Stimulated activated CD4-positive, alpha-beta T cell treated with anti-CD3 and anti-CD28 coated beads, Interleukin-12 subunit alpha, Interleukin-12 subunit beta, amount 100 ng/mL, for 4 hours (primary cell): ENCODE measurements at places on chromosomes 2 and 18.

DNA sequence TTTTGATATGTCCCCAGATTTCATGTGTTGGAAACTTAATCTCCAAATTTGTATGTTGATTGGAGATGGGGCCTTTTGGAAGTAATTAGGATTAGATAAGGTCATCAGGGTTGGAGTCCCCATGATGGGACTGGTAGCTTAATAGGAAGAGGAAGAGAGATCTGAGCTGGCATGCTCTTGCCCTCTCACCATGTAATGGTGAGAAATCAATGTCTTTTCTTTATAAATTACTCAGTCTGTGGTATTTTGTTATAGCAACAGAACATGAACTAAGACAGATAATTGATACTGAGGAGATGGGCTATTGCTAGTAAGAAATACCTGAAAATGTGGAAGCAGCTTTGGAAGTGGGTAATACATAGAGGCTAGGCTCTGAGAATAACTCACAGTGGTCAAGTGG is 48.0 kb downstream of the CDC42EP3 start:
- no peak for DNase-seq

DNA sequence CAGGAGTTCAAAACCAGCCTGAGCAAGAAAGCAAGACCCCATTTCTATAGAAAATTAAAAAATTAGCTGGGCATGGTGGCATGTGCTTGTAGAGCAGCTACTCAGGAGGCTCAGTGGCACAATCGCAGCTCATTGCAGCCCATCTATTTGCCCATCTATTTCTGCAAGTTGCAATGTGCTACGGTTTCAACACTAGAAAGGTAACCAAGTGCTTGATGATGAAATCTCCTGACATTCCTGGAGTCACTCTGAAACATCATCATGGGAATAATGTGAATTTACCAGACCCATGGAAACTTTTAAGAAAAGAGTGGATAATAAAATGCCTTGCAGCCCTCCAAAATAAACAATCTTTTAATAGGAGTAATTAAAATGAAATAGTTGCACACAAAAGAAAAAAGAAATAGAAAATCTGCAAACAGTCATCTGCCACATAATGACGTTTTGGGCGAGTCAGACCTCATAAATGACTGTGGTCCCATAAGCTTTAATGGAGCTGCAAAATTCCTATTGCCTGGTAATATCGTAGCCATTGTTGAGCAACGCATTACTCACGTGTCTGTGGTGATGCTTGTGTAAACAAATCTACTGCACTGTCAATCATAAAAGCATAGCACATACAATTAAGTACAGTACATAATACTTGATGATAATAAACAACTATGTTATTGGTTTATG is 46.6 kb upstream of the AMMECR1L start:
- no peak for DNase-seq

- DNase-seq: no peak
Measured at GRCh38 chr2:60965499-60965785, 52.1 kb upstream of the PEX13 start.

DNA sequence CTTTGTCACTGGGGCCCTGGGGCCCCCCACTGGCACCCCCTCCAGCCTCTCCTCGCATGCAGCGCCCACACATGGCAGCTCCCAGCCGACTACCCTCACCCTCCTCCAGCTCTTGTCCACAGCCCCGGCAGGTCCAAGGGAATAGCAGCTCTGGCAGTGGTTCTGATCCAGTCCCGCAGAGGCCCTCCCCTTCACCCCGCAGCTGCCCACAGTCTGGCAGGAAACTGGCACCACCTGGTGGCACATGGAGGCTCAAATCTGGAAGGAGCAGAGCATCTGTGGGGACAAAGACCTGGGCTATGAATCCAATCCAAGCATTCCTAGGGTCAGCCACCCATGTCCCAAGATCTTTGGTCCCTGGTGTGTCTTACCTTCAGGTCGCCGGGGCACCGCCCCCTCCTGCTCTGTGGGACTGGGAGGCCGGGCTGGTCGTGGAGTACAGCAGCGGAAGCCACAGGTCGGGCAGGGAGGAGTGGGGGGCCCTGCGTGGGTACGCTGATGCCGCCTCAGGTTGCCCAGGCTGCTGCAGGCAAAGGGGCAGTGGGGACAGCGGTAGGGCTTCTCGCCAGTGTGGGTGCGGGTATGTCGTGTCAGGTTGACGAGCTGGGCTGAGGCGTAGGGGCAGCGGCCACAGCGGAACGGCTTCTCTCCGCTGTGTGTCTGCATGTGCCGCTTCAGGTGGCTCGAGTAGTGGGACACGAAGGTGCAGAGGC is 2.3 kb downstream of the ZNF513 start:
- peak; percentile 6 for DNase-seq

DNA sequence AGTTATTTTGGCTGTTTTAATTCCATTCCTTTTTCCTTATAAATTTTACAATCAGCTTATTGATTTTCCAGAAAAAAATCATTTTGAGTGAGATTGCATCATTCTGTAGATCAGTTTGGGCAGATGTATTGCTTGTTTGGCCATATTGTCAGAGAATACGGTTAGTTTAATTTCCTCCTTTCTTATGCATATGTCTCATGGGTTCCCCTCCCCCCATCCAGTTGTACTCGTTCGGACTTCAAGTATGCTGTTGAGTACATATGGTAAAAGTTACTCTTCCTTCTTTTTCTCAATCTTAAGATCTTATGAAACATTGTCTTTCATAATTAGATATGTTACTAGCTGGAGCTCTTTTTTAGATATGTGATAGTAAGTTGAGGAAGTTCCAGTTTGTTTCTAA is 131.2 kb upstream of the TTC27 start:
- no peak for DNase-seq
